ENCODE measurements at places on chromosomes 7 and 10.

GRCh38 chr7:7577888-7578287 lies 11.2 kb downstream of the MIOS start:
- DNase-seq: no peak

- no peak for DNase-seq
Observed at GRCh38 chr7:84786073-84786472, 400.8 kb downstream of the SEMA3D start.

- no peak for DNase-seq
Observed at GRCh38 chr7:111954474-111955381, 251.5 kb downstream of the DOCK4 start.

DNA sequence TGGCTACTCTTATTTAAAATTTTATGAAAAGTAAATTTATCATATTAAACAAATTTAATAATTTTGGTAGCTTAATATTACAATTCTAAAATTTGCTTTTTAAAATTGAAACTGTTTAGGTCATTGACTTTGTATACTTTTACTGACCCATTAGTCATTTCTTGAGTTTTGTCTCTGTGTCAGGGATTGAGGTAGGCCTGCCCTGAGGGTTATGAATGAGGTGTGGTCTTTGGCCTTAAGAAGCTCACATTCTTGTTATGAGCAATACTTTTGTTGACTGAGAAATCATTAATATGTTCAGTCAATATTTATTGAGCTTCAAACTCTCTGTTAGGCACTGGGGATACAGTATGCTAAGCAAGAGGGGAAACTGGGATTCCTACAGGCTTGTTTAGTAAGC lies 47.0 kb upstream of the RPA3 start:
- DNase-seq: no peak

DNA sequence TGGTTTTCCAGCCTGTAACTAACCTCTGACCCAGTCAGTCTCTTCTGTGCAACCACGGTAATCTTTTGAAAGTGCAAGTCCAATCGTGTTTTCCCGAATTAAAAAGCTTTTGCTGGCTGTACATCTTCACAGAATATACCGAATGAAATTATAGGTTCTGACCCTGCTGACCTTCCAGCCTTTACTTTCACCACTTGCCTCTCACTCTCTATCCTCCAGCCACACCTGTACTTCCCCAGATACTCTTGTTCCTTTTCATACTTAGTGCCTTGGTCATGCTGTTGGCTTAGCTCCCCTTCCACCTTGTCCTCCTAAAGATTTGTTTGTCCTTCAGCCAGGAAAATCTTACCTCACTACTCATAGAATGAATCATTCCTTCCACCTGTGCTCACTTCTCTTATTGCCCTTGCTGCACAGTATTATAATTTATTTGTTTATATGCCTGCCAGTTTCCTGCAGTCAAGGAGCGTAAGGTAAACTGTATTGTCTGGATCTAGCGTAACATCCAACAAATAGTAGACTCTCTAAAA lies 2.3 kb upstream of the PNPLA8 start:
- DNase-seq: no peak

GRCh38 chr10:3525832-3526449 lies 259.1 kb downstream of the KLF6 start:
- no peak for DNase-seq

Data from CD4-positive, alpha-beta T cell treated with Interleukin-6 at 100 ng/mL for 8 hours (primary cell).